ENCODE measurements at places on chromosomes 7 and 10. TPM values are rescaled to one million over a fixed set of nuclear protein-coding genes. Genes with fewer than 3 reads are reported as not detected.

The FAM149B1 gene
- 10.3 TPM for polyA plus RNA-seq

The C7orf33 gene
- not detected for polyA plus RNA-seq

The CCDC172 gene
- polyA plus RNA-seq = not detected

The HERPUD2 gene
- polyA plus RNA-seq = 26.8 TPM

The FANK1 gene
- polyA plus RNA-seq = 5.5 TPM

The C10orf90 gene
- not detected for polyA plus RNA-seq

The SH2D4B gene
- not detected for polyA plus RNA-seq

The OR6V1 gene
- polyA plus RNA-seq = 0.34 TPM

The NUTM2B gene
- 0.08 TPM for polyA plus RNA-seq

The ATRNL1 gene
- 3.7 TPM for polyA plus RNA-seq

The ING3 gene
- polyA plus RNA-seq = 14.1 TPM

The TMEM229A gene
- polyA plus RNA-seq = not detected

The MBL2 gene
- polyA plus RNA-seq = 0.21 TPM

The SPDYE16 gene
- 1.1 TPM for polyA plus RNA-seq

DNA sequence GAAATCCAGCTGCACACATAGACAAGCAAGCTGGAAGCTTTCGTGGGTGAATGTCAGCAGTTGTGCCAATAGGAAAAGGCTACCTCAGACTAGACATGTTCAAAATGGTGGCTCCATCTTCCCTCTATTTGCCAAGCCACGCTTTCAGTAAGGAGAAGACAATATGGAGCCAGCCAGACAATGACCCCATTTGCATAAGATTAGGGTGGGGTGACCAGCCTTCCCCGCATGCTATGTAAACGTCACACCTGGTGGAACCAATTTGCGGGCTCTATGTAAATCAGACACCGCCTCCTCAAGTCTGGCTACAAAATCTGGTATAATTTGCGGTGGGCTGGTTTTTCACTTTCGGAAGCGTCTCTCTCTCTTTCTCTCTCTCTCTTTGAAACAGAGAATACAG, 297.4 kb upstream of the PCDH15 start:
- no peak for DNase-seq

DNA sequence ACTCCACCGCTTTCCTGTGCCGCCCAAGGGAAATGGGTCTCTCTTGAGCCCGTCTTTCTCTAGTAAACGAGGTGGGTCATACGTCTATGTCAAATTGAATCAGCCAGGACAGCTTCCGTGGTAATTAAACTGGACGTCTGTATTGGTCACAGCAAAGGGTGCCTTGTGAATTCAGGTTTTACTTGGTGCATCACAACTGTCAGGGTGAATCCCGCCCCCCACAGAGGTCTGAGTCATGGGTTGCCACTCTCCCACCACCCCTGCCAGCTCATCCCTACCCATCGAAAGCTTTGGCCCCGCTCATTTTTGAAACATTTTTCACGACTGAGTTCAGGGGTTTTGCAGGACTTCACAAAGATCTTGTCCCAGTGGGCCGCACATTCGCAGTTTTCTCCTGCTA, 8.0 kb upstream of the SP8 start:
- DNase-seq = no peak

DNA sequence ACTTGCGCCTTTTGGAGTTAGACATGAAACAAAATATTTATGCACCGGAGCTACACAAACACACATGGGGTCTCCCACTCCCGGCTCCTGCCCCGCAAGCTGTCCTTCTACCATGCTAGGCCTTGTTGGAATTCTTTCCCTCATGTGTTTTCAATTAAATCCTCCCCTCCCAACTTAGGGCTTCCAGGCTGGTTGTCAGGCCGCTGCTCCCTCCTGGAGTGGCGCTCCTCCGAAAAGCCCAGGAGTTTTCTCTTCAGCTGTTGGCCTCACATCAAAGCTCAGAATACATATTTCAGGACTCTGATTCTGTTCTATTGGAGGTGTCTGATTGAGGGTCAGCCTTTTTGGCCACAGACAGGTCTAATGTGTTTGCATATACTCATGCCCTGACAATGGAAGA, 113.3 kb downstream of the FANK1 start:
- no peak for DNase-seq

GRCh38 chr10:71233482-71233892, 21.1 kb downstream of the UNC5B start:
- no peak for DNase-seq

GRCh38 chr7:41199136-41199535, 503.8 kb downstream of the INHBA start:
- no peak for DNase-seq

DNA sequence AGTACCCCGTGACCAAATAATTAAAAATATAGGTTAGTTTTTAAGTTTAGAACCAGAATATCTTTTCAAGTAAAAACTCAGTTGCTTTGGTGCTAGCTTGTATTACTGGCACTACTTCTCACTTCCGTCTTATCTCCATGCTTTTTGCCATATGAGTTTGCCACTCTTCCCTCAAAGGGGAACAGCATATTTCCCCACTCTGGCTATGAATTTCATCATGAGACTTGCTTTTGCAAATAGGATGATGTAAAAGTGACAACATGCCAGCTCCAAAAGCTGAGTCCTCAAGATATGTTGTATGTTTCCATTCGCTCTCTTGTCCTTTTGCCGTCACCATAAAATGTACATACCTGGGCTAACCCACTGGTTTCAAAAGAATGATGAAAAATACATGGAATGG, 178.1 kb upstream of the SEMA3A start:
- no peak for DNase-seq

DNA sequence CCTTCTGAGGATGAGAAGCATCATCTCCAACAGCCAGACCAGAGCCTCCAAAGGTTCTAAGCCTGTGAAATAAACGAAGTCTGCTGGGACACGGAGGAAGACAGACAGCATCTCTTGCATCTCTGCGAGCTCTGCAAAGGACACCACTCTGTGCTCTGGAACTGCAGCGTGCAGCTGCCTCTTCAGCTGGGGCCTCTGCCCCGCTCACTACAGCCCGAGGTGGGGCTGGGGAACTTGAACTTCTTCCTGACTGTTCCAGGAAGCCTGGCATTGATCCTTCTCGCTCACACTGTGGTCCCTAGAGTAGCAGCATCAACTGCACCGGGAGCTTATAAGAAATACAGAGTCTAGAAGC, 163.3 kb downstream of the USP6NL start:
- DNase-seq = no peak

DNA sequence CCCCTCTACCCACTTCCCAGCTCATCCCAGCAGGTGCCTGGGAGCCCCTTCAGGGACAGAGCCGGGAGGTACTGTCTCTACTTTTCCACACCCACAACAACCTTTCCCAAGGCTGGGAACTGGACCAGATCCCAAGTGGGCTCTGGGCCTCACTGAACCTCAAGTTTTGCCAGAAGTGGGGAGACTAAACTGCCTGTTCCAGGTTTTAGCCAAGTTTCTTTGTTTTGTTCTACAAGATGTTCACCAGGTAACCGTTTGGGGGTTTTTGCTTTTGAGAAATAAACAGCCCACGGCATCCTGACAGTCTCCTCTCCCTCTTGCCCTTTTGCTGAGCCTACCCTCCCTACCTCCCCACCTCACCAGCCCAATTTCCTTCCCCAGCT, 10.6 kb upstream of the EMX2 start:
- DNase-seq = no peak

- peak; percentile 60 for DNase-seq
Observed at GRCh38 chr10:91613411-91614187, 19.3 kb downstream of the PPP1R3C start.

- DNase-seq = no peak
Observed at GRCh38 chr7:77913977-77914607, 115.5 kb downstream of the PHTF2 start.

- DNase-seq = no peak
Observed at GRCh38 chr7:133676805-133677370, 424.0 kb downstream of the EXOC4 start.

DNA sequence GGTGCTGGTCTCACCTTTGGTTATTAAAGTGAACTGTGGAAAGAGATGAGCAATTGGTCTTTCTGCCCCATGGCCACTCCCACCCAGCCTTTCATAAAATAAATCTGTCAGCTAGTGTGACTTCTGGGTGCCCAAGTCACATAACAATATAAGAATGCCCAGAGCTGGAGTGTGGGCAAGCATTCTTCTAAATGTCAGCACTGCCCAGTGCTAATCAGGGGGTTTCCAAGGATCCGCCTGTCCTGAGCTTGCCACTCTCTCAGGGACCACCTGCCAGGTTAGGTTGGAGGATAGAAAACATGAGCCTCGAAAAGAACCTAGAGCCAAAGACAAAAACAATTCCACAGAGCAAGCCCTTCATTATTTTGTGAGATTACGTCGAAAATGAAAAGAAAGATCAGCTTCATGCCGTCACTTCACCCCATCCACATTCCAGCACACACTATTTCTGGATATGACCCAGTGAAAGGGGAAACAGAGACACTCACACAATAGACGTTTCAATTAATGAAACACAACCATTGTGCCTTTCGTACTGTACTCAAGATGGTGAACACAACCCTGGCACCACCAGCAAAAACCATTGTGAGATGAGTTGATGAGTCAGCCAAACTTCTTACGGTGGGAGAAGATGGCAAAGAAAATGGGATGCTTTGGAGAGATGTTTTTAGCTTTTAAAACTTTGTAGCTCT, 30.8 kb downstream of the SCRN1 start:
- DNase-seq = no peak

DNA sequence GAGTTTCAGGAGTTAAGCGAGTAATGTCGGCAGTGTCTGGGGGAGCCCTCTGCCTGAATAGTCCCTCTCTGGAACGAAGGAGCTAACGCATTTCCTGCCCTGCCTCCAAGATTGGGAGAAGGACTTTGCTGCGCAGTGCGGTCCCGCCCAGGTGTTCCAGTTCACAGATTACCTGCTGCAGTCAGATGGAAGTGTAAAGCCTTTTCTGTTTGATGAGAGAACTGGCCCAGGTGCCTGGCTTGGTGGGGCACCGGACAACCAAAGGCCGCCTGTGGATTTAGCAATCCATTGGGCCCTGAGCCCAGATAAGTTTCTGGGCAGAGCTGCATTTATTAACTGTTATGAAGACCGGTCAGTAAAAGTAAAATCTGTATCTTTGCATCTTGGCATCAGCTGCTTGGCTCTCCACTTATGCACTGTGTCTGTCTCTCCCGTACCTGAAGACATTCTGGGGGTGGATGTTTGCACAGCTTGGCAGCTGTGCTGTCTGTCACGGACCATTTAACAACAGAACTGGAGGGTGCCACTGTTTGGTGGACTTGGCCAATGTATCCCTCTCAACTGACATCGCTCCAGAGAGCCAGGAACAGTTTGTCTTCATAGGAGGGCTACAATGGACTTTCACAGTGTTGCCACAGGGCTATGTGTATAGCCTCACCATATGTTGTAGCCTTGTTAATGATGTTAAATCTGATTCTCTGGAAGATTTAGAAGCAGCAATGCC, 654.7 kb upstream of the ZWINT start:
- DNase-seq = no peak

GRCh38 chr10:98300526-98301229, 32.7 kb upstream of the LOXL4 start:
- no peak for DNase-seq

DNA sequence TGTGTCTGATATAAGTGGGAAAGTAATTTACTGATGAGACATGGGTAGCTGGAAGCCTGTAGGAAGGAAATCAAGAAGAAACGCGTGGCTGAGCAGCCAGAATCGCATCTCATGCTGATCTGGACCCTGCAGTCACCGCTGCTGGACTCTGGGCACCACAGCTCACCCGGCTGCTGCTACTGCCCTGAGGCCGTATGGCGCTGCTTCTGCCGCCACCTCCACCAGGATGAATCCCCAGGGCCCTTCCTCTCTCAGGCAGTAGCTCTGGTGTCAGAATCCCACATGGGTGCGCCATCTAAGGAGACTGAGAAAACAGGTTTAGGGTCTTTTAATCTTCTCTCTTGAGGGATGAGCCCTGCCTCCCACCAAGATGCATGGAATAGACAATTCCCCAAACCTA, 70.3 kb upstream of the AGK start:
- no peak for DNase-seq

GRCh38 chr10:126846959-126847358, 58.3 kb upstream of the DOCK1 start:
- DNase-seq = no peak

GRCh38 chr10:71259815-71260501, 47.6 kb downstream of the UNC5B start:
- DNase-seq = no peak

GRCh38 chr7:3918576-3918975, 617.5 kb downstream of the SDK1 start:
- no peak for DNase-seq

GRCh38 chr10:19640566-19641263, 175.5 kb upstream of the PLXDC2 start:
- DNase-seq = no peak

DNA sequence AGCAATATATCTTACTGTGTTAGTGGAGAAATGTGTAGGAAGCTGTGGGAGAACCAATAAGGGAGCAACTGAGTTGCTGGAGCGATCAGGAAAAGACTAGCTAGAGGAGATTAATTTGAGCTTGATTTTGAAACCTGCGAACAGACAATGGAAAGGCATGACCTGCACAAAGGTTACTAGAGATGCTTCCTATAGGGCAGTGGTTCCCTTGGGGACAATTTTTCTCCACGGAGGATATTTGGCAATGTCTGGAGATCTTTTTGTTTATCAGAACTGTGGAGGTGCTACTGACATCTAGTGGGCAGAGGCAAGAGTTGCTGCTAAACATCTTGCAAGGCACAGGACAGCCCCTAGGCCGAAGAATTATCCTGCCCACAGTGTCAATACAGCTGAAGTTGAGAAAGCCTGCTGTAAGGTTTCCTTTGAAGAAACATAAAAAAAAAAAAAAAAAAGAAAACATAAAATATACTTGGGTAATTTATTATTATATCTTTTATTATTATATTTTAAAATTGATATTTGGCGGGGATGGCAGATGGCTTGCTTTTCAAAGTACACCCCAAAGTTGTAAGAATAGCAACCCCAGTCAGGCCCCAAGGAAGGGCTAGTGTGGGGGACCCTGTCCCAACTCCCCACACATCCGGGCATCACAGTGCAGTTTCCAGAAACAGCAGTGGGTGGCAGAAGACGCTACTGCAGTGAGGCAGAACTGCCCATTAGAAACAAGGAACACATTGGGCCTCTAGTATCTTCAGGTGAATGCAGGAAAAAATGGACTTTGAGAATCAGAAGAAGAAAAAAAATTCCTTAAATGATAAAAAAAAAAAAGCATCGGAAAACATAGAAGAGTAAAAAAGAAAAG, 481.6 kb downstream of the SH2D4B start:
- peak; percentile 69 for DNase-seq

DNA sequence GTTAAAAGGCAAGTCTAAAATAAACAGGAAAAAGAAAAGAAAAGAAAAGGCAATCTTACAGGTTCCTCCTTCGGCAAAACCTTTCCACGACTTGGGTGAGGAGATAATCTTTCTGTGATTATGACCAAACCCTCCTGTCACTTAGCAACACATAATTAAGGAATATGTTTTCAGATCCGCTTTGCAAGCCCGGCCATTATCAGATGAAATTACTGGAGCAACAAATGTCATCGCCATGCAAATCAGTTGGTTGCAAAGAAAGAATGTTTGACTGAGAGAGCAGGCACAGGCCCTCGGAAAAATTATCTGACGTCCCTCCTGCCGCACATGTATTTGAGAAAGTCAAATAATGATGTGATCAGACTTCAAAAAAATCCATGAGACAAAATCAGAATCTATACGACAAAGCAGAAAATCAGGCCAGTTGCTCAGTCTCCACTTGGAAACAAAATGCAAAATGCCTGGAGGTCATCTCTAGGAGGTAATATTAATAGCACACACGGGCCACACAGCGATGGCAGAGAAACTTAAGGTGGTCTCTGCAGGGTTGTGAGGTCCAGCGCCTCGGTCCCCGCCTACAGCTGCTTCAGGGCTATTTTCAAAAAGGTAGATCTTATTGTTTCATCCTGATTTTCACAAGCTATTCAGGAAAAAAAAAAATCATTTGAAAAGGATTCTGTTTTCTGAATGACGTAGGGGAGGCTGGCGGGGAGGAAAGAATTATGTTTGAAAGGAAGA, 82.7 kb downstream of the ZRANB1 start:
- no peak for DNase-seq

Data from hepatocyte (in vitro differentiated cells).